ENCODE measurements at places on chromosomes 5 and 9. TPM values are rescaled to one million over a fixed set of nuclear protein-coding genes. Genes with fewer than 3 reads are reported as not detected.

Gene NPDC1
- 177 TPM for total RNA-seq

Gene ACTBL2
- not detected for total RNA-seq

Gene GRM6
- total RNA-seq, result not detected

Gene OR1Q1
- total RNA-seq, result not detected

Gene ARID3C
- not detected for total RNA-seq

Gene EIF4E1B
- not detected for total RNA-seq

Gene CORO2A
- total RNA-seq, result 56.1 TPM

Gene TXNDC8
- total RNA-seq, result not detected

Gene MLANA
- not detected for total RNA-seq

Gene OTP
- not detected for total RNA-seq

Gene IL5
- not detected for total RNA-seq

Gene C8G
- 3.2 TPM for total RNA-seq

Gene HMMR
- total RNA-seq, result 19.0 TPM
